ENCODE measurements at places on chromosomes 7 and 10.

DNA sequence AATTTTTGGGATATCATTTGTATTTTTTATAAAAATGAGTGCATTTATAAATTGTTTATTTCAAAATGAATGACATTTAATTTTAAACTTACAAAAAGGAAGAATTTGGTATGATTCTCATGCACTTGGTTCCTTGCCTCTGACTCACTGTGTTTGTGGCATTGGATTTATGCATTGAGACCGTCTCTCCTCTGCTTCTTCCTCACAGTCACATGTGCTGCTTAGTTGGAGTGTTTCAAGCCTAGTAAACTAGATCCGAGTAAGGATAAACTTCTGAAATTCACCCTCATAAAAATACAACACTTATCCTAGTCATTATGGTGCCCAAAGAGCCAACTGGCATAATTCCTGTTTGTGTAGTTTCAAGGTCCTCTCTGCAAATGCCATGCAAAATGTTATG is 19.1 kb upstream of the FZD8 start:
- no peak for DNase-seq

- no peak for DNase-seq
Observed at GRCh38 chr10:75040576-75040975, 70.9 kb upstream of the SAMD8 start.

- DNase-seq, result no peak
Observed at GRCh38 chr10:7802606-7803005, 14.6 kb downstream of the ATP5F1C start.

GRCh38 chr10:112775892-112776674 is 174.0 kb upstream of the TCF7L2 start:
- no peak for DNase-seq

- peak; percentile 92 for DNase-seq
Observed at GRCh38 chr7:157271991-157272324, 64.8 kb upstream of the DNAJB6 start.

DNA sequence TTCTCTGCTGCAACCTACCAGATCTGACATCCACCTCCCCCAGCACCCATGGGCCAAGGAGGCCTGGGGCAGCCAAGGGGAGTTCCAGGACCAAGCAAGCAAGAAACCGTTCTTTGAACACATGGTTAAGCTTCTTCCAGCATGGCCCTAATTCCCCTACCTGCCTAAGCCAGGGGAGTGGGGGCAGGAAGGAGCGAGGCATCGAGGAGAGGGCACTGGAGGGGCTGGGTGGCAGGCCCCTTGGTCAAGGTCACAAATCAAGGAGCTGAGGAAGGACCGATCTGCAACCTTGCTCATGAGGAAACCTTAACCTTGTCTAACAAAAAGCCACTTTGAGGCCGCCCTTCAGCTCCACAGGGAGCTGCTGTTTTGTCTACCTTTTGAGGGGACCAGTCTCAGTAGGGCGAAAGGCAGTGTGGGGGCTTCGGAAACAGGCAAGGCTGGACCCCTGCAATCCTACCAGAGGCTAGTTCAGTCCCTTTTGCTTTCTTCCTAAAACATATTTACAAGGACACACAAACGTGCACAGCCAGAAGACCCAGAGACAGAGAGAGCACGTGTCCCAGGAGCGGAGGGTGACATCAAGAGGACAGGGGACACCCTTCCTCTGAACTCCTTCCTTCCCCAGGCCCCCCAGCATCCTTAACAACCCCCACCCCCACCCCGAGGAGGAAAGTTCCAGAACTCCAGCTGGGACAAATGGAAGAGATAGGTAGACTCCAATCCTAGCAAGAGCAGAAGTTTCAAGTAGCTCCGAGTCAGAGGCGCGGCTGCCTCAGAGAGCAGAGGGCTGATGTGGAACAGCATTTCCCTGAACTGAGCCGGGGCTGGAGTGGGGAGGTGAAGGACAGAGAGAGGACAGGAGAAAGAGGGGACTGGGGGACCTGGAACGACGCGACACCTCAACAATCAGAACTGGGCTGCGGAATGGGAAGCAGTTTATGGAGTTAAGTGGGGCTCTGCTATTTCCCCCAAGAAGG is 28.2 kb downstream of the SPOCK2 start:
- DNase-seq, result no peak

DNA sequence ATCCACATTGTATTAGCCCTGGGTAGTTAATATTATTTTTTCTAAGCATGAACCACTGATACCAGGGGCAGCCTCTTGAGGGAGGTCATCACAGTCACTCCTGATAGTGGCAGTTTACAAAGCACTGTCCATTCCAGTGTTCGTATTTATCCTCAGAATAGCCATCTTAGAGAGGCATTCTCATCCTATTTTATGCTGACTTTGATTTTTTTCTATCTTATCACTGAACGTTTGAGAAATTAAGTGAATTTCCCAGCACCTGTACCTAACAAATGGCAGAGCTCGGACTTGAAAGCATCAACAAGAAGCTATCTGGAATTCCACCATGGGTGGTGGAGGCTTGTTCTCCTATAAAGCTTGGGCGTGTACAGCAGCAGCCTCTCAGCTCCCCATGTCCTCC is 26.1 kb upstream of the MGAM2 start:
- no peak for DNase-seq

- DNase-seq, result peak; percentile 80
Observed at GRCh38 chr10:101067356-101068083, 5.7 kb downstream of the KAZALD1 start.

- no peak for DNase-seq
Observed at GRCh38 chr10:6062101-6062771, at the start of gene IL2RA. Gene IL2RA, minus strand, starts transcription at chr10:6062367. Its CDS starts 216 bp downstream, at chr10:6062151.

DNA sequence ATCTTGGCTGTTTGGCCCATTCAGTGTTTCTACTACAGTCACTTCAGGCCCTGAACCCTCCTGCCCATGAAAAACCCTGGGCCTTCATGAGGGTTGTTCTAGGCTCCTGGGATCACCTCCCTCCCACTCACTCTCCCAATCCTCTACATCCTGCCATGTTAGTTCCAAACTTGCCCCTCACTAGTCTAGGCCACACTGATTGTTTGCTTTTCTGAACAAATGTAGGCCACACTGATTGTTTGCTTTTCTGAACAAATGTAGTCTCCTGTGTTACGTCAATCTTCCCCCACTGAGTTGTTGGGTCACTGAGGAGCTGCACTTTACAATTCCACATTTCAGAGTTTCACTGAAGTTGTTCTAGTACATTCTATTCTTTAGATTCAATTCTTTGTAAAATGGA is 5.3 kb upstream of the ALDH18A1 start:
- DNase-seq, result no peak

DNA sequence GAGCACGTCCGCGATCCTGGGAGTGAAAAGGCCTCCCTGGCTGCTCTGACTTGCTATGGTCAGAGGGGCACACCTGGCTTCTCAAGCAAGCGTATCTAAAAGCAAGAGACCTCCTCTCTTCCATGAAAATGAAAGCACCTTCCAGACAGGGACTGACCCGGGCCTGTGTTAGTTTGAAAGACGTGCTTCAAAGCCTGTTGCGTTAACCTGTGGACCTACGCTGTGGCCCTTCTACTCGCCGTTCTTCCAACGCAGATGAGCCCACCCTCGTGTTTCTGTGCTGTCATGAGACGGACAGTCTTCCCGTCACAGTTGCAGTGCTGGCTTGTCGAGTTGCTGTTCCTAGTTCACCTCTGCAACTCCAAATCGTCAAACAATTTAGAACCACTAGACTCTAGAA is 15.5 kb upstream of the GDI2 start:
- DNase-seq, result no peak

- no peak for DNase-seq
Observed at GRCh38 chr7:112161253-112162141, 44.7 kb downstream of the DOCK4 start.

DNA sequence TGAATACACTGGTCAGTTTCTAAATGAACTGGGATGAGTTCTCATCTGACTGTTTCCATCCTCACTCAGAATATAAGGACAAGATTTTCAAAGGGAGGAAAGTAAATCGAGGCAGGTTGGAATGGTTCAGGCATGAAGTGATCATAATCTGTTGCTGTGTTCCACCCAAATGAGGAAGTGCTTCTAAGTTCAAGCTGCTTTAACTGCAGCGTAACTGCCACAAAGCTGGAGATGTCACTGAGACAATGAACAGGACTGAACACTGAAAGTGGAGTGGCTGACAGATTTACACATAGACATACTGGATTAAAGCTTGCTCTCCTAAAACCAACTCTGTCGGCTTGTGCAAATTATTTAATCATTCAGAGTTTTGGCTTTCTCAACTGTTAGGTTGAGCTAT is 66.6 kb downstream of the GPR37 start:
- DNase-seq, result no peak

GRCh38 chr7:131652934-131653333 is 96.5 kb upstream of the PODXL start:
- DNase-seq, result no peak

DNA sequence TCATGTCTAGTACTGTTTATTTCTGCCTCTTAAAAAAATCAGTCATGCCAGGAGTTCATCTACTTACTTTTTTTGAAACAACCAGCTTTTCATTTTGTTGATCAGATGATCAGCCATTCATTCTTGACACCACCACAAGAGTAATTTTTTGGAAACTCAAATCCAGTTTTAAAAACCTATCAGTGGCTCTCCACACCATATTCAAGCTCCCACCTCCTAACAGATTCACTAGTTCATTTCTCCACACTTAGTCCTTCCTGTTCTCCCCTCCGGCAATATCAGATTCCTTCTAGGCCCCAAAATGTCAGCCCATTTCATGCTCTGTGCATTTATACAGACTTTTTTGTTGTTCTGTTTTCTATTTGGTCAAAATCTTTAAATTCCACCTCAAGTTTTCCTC is 341.6 kb downstream of the RNLS start:
- DNase-seq, result no peak

GRCh38 chr10:86071145-86071544 is 295.4 kb downstream of the GRID1 start:
- no peak for DNase-seq

DNA sequence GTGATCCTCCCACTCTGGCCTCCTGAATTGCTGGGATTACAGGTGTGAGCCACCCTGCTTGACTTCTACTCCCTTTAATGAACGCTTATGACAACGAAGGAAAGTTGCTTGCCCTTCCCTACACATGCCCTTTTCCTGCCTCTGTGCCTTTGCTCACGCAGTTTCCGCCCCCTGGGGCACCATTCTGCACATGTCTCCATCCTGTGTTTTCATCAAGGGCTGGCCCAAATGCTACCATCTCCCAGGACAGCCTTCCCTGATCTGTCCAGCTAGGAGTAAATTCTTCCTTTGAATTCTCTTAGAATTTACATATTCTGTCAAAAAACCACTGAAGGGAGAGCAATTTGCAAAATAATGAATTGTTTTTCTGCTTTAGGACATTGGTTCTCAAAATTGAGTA is 50.0 kb upstream of the KMT2C start:
- no peak for DNase-seq

DNA sequence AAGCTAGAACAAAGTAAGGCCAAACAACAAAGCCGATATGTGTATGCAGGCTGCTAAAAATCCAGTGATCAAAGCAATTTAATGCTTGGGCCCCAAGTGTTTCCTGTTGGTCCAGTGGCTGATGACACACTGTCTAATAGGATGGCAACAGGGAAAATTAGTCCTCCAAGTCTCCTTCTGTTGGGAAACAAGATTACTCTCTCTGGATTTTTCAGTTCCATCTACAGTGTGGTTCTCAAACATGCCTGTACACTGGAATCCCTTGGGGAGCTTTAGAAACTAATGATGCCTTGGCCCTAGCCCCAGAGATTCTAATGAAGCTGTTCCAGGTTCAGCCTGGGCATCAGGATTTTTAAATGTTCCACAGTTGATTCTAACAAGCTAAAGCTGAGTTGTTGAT is 198.7 kb downstream of the AHR start:
- DNase-seq, result peak; percentile 33

DNA sequence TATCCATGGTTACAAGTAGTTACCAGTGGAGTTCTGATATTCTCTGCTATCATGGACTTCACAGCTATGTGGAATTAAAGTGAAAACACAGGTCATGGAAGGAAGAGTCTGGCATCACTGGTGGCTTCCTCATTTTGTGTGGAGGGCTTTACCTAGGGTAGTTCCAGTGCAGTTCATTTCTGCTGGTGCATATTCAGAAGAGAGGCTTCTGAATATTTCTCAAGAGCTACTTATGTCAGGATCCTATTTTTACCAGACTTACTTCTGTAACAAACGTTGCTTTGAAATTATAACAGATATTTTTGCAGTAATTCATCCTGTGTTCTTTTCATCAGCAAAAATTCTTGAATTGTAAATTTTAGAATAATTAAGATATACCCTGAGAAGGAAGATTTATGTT is 236.5 kb upstream of the NPSR1 start:
- DNase-seq, result no peak

- no peak for DNase-seq
Observed at GRCh38 chr7:27916372-27916771, 176.4 kb downstream of the TAX1BP1 start.

GRCh38 chr7:3986927-3987326 is 685.9 kb downstream of the SDK1 start:
- no peak for DNase-seq

- no peak for DNase-seq
Observed at GRCh38 chr10:86644794-86645445, 9.4 kb upstream of the OPN4 start.

GRCh38 chr10:14549496-14549895 is 218.8 kb upstream of the FRMD4A start:
- DNase-seq, result no peak

GRCh38 chr7:18495412-18496340 is at the start of gene HDAC9:
Gene HDAC9, plus strand, starts transcription at chr7:18495749. Its CDS starts 554 bp downstream, at chr7:18496303.
- peak; percentile 41 for DNase-seq

DNA sequence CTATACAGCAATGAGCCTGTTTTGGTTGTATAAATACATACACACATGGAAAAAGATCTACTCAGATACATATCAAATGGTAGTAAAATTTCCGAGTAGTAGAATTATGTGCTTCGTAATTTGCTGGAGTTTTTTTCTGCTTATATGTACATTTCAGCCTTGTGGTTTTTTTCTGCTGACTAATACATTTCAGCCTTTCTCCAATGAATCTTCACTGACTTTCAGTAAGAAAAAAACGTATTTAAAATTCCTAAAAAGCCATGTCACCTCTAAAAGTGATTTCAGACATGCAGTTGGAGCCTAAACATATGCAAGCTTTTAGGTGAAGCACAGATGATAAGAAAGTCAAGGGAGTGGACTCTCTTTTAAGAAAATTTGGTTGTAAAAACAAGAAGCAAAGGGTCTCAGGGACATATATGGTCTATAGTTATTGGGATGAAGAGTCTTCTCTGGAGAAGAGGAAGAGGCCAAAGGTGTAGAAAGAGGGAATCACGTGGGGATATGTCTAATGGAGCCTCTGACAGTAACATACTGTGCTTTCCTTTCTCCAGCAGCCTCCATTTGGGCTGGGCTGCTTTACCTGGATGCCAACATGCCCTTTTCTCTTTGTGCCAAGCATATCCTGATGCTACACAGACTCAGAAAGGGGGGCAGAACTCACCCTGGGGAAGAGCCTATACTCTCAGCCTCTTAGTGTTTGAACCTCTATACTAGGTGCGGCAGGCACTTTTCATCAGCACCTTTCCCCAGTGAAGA is 2.4 kb downstream of the AMPH start:
- DNase-seq, result peak; percentile 24
